Upper lobe of left lung (tissue), 6 donors: ENCODE measurements at places on chromosomes 2 and 18.
A peak's percentile ranks its signal among the peaks of the same experiment; 100 is the strongest.

- no peak for DNase-seq
Observed at GRCh38 chr18:13495961-13496360, 230.4 kb downstream of the FAM210A start.

- DNase-seq = no peak
Observed at GRCh38 chr2:196987649-196988364, 61.3 kb upstream of the PGAP1 start.

DNA sequence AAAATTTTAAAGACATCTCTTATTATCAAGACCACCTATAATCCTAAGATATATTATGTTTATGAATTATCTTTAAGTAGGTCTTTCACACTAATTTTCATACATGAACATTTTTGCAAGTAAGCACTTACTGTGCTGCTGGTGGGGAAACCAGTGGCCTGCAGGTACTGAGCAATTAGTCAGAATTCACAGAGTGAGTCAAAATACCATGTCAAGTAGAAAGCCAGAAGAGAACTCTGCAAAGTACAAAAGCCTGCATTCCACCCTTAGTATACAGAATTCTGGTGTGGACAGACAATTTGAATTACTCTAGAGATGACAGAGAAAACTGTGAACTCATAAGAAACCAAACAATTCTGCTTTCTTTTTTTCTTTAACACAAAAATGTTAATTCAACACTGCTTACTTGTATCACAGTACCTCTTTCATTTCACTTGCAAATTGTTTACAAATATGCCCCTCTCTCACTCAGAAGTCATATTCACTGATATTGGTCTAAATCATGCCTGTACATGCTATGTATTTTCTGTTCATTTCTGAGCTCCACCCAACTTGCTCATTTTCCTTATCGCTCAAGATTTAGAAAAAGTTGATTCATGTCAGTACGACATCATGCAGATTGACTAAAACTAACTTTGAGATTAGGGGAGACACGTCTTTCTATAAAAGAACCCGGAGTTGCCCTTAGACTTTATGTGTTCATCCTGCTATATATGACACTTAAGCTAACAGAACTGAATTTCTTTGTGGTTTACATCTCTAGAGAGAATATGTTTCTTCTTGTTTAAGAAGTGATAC, 182.9 kb downstream of the IKZF2 start:
- no peak for DNase-seq

GRCh38 chr2:236120141-236120601, 48.0 kb downstream of the GBX2 start:
- DNase-seq = no peak

GRCh38 chr2:117760916-117761315, 53.6 kb upstream of the DDX18 start:
- no peak for DNase-seq

DNA sequence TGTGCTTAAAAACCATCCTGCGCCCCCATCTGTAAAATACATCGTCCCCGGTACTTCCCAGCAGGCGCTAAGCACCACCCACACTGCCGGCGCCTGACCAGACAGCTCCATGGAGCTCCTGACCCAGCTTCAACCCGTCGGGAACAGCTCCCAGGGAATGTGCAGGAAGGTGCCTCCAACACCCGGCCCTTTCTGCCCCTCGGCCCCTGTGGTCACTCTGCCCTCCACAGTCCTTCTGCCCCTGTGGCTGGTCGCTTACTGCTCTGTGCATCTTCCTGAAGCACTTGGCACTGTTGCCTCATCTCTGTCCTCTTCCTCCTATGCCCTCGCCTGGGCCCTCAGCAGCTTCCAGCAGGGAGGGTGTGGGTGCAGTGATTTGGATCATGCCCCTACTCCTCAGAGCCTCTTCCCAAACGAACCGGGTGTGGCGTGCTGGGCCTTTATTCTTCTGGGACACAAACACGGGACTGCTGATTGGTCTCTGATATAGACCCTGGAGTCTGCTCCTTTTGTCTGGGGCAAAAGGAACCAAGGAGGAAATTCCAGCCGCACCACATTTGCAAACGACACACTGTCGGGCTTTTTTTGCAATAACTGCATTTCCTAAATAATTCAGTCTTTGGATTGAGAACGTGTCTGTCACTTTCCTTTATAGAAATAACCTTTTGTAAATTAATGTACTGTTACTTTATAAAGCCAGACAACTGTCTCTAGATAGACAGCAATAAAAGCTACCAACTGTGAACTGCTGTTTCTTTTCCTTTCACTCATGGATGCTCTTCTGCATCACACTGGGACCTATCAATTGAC, 65.9 kb downstream of the ADI1 start:
- DNase-seq = no peak

DNA sequence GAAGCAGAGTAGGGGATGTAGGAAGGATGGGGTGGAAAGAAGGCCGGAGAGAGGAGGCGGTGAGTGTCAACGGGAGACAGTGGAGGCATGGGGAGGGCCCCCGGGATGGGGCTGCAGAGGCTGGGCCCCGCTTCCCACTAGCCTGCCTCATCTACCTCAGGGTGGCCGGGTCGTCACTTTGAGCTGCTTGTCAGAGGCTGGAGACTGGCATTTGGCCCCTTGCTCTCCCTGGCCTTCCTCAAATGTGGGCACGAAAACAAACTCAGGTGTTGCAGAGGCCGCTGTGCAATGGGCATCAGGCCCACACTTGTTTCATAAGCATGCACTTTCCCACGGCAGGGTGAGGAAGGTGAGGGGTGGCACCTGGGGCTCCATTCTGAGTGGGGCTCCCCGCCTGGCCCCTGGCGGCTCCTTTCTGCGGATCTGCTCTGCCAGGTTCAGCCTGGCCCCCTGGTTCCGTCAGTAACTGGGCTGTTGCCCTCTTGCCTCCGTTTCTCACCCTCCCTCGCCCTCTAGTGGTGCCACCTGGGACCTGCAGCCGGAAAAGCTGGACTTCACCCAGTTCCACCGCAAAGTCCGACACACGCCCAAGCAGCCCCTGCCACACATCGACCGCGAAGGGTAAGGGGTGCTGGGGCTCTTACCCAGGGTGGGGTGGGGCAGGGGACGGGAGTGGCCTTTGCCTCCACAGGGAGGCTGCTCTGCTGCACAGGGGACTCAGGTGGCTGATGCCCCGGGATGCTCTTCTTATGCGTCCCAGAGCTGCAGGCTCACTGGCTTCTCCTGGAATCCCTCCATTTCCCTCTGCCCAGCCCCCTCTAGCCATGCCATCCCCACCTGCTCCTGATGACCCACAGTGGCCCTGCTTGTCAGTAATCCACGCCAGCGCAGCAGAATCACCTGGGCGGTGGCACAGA, 125.4 kb downstream of the CTIF start:
- DNase-seq = peak; percentile 73

- no peak for DNase-seq
Observed at GRCh38 chr2:217683106-217683870, 319.5 kb downstream of the TNS1 start.

GRCh38 chr18:58639751-58640427, 11.0 kb upstream of the ALPK2 start:
- DNase-seq = no peak

DNA sequence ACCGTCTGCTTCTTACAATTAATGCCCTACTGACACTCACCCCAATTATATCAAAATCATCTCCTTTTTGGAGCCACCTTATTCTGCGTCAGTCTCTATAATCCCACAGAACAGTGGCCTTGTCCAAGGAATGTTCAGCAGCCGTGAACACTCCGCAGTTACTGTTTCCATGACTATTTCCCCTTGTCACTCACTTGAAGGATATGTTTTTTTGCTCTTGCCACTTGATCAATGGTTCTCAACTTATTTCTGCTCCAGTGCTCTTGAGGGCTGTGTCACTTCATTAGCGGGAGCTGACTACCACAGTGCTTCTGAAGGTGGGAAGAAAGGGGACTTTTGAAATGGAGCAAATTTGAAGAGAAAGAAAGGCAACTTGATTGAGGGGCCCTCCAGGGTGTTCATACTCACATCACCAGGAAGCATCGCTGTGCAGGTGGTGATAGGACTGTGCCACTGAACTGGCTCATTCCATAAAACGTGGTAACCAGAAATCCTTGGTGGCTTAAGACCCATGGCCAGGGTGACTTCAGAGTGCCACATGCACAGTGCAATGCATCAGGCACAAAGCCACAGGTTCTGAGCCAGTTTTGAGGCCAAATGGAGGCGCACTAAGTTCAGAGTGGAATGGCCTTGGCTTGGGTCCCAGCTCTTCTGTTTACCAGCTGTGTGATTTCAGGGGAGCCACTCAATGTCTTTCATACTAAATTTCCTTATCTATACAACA, 320.6 kb upstream of the RAB12 start:
- no peak for DNase-seq

GRCh38 chr2:86426271-86426670, 14.9 kb upstream of the KDM3A start:
- DNase-seq = no peak

GRCh38 chr2:163552758-163553157, 183.1 kb downstream of the FIGN start:
- DNase-seq = no peak

GRCh38 chr18:668260-668659, 10.8 kb downstream of the TYMS start:
- DNase-seq = no peak

DNA sequence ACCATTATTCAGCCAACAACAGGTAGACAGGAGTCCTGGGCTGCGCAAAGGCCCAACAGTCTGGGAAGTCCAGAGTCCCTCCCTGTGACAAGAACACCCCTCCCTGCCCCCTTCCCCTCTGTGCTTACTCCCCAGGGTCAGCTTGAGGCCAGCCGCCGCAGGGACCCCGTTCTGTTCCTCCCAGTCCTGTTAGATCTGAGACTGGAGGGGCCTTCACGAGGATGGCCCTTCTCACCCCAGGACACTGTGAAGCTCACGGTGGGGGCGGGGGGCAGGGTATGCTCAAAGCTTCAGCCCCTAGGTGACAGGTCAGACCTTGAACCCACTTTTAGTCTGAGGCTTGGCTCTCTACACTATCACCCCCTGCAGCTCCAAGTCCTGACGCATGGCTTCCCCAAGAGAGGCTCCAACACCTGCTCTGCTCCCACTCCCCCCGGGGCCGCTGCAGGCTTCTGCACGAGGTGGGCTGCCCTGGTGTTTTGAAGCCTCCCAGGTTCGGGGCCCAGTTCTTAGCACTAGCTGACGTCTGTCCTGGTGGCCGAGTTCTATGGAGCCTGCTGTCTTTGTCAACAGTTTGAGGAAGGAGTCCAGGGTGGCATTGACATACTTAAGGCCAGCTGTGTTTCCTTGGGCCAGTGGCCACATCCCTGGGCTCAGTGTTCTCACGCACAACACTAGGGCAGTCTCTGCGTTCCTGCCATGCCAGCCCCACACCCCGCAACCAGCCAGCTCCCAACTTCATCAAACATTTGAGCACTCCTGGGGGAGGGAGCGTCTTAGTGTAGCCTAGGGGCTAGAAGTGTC, 37.2 kb upstream of the HPCAL1 start:
- DNase-seq = no peak

DNA sequence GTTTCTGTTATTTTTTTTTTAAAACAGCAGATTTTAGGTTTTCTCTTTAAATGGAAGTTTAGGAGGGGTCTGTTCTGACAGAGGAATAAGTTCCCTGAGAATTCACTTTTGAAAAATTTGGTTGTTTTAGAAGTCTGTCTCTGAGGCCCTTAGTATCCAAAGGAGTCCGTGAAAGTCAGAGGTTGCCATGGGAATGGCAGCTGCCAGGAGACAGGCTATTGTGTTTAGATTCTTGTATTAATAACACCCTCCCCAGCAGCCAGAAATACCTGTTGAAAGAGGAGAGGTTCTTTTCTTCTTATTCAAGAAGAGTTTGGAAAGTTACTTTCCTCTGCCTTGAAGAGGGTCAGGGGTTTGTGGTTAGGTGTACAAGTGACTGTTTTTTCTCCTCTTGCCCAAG, 29.5 kb downstream of the TNP1 start:
- DNase-seq = no peak

GRCh38 chr2:232532419-232532818, 6.5 kb downstream of the CHRND start:
- no peak for DNase-seq

DNA sequence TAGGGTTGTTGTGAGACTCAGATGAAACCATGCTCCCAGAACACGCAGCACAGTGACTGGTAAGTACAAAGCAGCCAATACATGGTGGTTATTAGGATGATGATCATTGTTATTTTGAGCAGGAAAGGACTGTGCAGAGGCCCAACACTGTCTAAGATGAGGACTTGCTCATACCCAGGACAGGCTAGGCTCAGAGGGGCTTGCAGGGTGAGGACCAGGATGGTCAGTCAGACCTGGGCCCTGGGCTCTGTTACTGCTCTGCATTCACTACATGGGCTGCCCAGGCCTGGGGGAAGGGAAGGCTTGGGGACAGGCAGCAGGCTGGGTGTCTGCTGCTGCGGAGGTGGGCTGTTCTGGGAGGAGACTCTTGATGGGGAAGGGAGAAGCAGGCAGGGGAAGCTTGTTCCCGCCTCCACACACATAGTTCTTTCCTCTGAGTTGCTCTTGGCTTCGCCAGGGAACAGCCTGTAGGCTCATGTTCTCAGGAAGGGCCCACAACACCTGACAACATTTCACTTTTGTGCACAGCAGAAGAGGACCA, 17.5 kb downstream of the CAPN13 start:
- no peak for DNase-seq

DNA sequence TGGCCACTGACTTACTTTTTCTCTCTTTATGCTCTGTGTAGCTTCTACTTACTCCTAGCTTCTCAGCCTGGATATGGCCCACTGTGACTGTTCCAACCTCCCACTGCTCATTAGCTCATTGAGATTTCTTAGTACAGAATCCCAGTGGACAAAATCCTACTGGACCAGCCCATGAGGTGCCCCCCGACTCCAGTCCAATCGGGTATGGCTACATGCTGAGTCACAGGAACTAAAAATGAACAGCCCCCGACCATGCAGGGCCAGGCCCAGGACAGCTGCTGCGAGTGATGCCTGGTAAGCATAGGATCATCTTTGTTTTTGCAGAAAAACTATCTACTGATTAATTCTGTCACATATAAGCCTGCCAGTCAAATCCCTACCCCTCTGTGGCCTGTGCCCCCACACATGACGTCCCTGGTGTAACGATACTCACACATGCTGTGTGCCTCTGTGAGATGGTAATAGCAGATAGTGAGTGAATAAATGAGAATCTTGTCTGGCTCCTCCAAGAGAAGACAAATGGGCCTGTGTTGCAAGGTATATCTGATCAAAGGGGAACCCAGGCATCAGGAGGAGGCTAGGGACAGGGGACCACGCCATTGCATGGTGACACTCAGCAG, 85.9 kb upstream of the KLF7 start:
- no peak for DNase-seq

GRCh38 chr2:170917219-170917913, 11.7 kb upstream of the GORASP2 start:
- no peak for DNase-seq
